ENCODE measurements at places on chromosomes 5 and 9. TPM values are rescaled to one million over a fixed set of nuclear protein-coding genes. Genes with fewer than 3 reads are reported as not detected.

DNA sequence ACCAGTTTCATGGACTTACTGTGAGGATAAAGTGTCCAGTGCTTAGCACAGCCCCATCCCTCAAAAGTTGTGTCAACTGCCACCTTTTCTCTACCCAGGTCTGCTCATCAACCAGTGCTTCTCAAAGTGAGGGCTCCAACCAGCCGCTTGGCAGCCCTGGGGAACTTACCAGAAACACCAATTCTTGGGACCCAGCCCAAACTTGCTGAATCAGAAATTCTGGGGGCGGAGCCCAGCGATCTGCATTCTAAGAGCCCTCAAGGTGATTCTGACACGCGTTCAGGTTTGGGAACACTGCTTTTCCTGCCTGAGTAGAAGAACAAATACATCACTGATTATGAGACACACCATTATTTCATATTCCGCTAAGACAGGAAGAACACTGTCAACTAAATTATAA lies 132.0 kb downstream of the NSG2 start:
- H3K4me1 ChIP-seq = no peaks in the 10 kb centered on the region
- no peak overlapping the region for H3K27ac ChIP-seq
- DNase-seq = no peak
- H3K4me3 ChIP-seq = no peak overlapping the region

- no peaks in the 10 kb centered on the region for H3K27me3 ChIP-seq
- no peaks in the 10 kb centered on the region for H3K4me1 ChIP-seq
- peaks cover 12% of the 10 kb centered on the region for H3K36me3 ChIP-seq
- DNase-seq = no peak
Measured at GRCh38 chr9:131587331-131587730, 42.0 kb downstream of the PRRT1B start.

DNA sequence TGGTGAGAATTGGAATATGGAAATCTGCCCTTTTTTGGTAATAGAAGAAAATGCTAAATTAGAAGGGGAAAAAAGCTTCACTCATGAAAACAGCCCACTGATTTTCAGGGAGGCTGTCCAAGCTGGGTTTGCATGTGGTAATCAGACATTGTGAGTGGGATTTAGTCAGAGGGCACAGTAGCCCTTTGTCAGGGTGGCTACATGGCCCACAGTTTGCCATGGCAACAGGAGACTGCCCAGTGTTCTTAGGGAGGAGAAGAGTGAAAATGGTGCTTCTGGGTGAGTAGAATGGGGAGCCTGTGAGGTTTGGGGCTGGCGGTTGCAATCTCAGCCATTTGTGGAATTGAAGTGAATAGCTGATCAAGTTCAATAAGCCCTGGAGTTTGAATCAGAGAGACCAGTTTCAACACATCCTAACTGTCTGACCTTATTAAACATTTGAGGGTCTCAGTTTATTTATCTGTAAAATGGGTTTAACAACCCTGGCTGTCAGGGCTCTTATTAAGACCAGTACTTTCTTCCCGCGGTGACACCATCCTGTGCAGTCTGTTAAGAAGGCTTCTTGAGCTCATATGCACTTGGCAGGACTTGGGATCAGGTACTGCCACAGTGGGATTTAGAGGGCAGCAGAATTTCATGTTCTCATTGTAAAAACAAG lies 107.6 kb upstream of the TNC start:
- no peak for DNase-seq
- H3K27ac ChIP-seq = no peak overlapping the region
- no peaks in the 10 kb centered on the region for H3K4me1 ChIP-seq
- H3K36me3 ChIP-seq = peaks cover 1% of the 10 kb centered on the region

GRCh38 chr5:61614606-61615005 lies 282.5 kb downstream of the ZSWIM6 start:
- H3K27me3 ChIP-seq = peaks cover 4% of the 10 kb centered on the region
- H3K4me3 ChIP-seq = no peak overlapping the region
- peaks cover 3% of the 10 kb centered on the region for H3K4me1 ChIP-seq
- no peak for DNase-seq
- H3K36me3 ChIP-seq = no peaks in the 10 kb centered on the region
- H3K27ac ChIP-seq = no peak overlapping the region

- peaks cover 22% of the 10 kb centered on the region for H3K36me3 ChIP-seq
- H3K27me3 ChIP-seq = no peaks in the 10 kb centered on the region
- no peak overlapping the region for H3K4me3 ChIP-seq
- H3K4me1 ChIP-seq = peaks cover 28% of the 10 kb centered on the region
Measured at GRCh38 chr5:113447498-113448050, 12.8 kb upstream of the TSSK1B start.

DNA sequence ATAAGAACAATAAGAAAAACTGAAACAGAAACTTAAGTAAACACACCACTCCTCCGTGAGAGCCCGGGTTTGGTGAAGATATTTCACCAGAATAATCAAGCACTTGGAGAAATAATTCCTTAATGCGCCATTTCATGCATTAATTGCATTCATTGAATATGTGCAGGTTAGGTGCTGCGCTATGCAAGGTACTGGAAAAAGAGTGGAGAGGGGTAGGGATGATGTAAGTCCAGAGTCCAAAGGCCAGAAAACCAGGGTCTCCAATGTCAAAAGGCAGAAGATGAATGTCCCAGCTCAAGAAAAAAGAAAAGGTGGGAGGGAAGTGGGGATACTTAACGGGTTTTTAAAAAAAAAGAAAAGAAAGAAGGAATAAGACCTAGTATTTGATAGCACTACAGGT lies 669 bp upstream of the ZFP37 start:
- DNase-seq = no peak
- H3K27ac ChIP-seq = no peak overlapping the region
- peaks cover 12% of the 10 kb centered on the region for H3K27me3 ChIP-seq
- H3K4me3 ChIP-seq = no peak overlapping the region
- no peaks in the 10 kb centered on the region for H3K36me3 ChIP-seq
- no peaks in the 10 kb centered on the region for H3K4me1 ChIP-seq

The F2R gene
- 35.8 TPM for total RNA-seq

DNA sequence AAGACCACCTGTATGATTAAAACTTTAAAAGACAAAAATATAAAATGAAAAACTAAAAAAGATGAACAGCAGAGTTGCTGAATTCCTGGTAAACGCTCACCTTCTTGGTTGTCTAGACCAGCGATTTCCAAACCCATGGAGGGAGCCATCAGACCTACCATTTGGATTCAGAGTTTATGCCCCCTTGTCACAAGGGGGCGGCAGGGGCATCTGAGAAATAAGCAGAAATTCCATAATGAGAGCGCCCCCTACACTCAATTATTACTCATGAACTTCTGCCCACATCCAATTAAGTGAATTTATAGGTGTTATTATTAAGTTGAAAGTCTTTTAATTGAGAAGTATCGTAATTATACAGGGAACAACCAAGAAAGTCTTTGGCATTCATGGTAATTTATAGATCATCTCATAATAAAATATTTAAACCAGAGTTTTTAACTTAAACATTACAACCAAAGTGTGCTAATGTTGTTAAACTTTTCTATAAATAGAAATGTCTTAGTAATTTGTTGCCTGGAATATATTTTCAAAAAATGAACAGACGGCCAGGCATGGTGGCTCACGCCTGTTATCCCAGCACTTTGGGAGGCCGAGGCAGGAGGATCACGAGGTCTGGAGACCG lies 35.2 kb upstream of the SPATA31C2 start:
- no peak overlapping the region for H3K4me3 ChIP-seq
- no peak for DNase-seq
- peaks cover 2% of the 10 kb centered on the region for H3K36me3 ChIP-seq
- peaks cover 5% of the 10 kb centered on the region for H3K4me1 ChIP-seq
- H3K27ac ChIP-seq = no peak overlapping the region

The SKIC3 gene
- 102 TPM for total RNA-seq

The SGCD gene
- total RNA-seq = 5.3 TPM

DNA sequence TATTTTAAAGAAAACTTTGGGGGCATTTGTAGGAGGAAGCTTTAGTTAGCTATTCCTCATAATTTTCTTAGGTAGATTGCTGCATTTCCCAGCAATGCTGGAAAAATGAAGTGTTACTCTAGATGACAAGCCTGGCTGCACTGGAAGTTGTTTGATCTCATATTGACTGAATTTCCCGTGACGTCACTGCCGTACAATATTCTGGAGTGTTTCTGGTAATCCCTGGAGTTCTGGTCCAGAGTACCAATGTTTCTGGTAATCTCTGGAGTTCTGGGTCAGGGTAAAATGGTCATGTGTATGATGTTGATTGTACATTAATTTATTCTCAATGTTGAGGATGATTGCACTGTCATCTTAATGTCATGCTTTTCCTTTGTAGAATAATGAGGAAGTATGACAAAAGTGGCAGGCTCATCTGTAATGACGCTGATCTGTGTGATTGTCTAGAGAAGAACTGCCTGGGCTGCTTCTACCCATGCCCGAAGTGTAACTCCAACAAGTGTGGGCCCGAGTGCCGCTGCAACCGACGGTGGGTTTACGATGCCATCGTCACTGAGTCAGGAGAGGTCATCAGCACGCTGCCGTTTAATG lies 26.2 kb downstream of the ARL14EPL start:
- H3K4me3 ChIP-seq = no peak overlapping the region
- no peaks in the 10 kb centered on the region for H3K4me1 ChIP-seq
- no peak for DNase-seq
- peaks cover 27% of the 10 kb centered on the region for H3K27me3 ChIP-seq
- H3K27ac ChIP-seq = no peak overlapping the region
- H3K36me3 ChIP-seq = no peaks in the 10 kb centered on the region

The ADAMTS2 gene
- 10.5 TPM for total RNA-seq

GRCh38 chr5:165224366-165225045 lies 1719.1 kb downstream of the MAT2B start:
- H3K4me3 ChIP-seq = no peak overlapping the region
- H3K27me3 ChIP-seq = no peaks in the 10 kb centered on the region
- no peaks in the 10 kb centered on the region for H3K36me3 ChIP-seq
- H3K27ac ChIP-seq = no peak overlapping the region
- no peak for DNase-seq
- peaks cover 8% of the 10 kb centered on the region for H3K4me1 ChIP-seq

GRCh38 chr5:57318251-57318650 lies 144.4 kb downstream of the GPBP1 start:
- no peak overlapping the region for H3K27ac ChIP-seq
- H3K27me3 ChIP-seq = no peaks in the 10 kb centered on the region
- peaks cover 4% of the 10 kb centered on the region for H3K4me1 ChIP-seq
- no peak overlapping the region for H3K4me3 ChIP-seq
- no peak for DNase-seq

GRCh38 chr9:1532171-1532570 lies 482.0 kb downstream of the DMRT2 start:
- no peaks in the 10 kb centered on the region for H3K4me1 ChIP-seq
- H3K36me3 ChIP-seq = no peaks in the 10 kb centered on the region

The ARAP3 gene
- 53.8 TPM for total RNA-seq
